Fibroblast of the aortic adventitia (primary cell): ENCODE measurements at places on chromosomes 6 and 20.

- no peak for DNase-seq
Observed at GRCh38 chr20:41671143-41671542, 53.0 kb upstream of the CHD6 start.

DNA sequence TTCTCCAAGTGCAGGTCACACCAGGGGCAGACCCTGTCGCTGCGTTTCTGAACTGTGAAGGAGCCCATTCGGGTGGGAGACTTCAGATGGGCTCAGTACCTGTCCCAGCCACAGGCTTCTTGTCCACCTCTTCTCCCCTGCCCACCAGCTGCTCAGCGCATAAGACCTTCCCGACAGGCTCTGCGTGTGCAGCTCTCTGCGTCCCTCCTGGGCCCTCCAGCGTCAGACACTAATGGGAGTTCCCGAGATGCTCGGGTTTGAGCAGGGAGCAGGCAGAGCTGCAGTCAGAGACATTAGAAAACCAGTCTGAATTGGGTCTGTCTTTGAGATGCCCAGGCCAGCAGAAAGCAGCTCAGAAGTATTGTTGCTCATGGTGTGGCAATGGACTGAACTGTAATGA, 50.4 kb downstream of the TCP11 start:
- DNase-seq = no peak

DNA sequence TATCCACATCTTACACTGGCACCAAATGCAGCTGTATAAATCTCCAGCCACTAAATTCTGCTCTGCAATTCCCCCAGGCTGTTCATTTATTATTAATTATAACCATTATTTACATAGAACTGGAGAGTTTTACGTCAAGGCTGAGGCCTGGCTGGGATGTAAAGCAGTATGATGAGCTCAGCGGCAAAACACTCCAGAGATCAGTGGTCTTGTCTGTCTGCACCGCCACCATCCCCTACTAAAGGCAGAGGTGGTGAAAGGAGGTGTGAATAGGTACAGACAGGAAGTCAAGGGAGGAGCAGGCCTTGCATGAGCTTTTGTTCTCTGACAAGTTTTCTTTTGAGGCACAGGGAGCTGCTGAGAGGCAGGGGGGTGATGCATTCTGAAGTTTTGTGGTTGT, 159.9 kb upstream of the PCSK2 start:
- no peak for DNase-seq

DNA sequence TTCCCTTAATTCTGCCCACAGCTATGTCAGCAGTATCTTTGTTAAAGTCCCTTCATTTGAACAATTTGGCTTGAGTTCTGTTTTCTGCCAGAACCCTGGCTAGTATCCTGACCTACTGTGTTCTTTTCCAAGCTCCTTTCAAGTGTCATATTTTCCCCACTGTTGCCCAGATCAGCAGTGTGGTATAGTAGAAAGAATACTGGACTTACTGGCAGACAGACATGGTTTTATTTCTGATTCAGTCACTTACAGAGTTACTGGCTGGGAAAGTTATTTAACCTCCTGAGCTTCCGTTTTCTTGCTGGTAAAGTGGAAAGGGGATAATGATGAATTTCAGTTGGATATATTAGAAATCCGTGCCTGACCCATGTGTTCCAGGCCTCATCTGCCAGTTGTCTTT, 39.8 kb upstream of the RAB23 start:
- peak; percentile 70 for DNase-seq

GRCh38 chr6:43980004-43980795, 147.1 kb downstream of the MRPL14 start:
- peak; percentile 9 for DNase-seq

DNA sequence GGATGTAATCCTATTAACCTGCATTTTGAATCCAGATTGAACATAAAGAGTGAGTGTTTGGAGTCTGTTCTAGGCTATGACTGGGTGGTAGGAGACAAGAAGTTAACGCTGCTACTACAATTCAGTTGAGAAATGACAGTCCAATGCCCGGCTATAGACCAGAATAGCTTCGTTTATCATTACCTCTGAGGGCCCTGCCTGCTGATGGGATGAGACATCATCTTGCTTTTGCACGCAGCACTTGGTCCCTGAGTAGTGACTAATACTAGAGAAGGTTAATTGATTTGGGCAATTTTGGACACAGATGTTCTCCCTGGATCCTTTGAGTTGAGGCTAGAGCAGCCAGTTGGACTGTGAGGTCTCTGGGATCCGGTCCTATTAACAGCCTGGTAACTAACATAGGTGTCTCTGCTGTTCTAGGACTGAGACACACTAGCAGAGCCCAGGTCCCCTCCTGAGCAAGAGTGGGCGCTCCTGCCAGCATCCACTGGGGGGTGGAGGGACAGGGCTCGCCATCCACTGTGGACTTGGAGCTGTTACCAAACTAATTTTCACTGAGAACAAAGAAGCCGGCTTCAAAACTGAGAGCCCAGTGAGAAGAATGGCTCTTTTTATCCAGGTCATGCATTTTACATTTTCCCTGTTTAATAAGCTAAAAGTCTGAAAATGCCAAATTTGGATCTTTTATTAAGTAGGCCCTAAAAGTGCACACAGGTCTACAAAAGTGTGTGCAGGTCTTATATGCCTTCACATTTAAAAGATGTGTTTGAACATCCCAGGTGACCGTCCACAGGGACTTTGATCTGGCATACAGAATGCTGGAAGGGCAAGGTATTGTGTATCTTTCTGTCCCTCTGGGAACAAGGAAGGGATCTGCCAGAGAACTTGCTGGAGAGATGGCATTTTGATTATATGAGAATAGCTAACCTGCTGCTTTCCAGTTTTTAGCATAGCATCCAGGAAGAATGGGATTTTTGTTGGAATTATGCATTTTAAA, 212.5 kb downstream of the CDH4 start:
- no peak for DNase-seq

- no peak for DNase-seq
Observed at GRCh38 chr6:97656236-97656635, 373.2 kb upstream of the MMS22L start.
